A549 treated with GW870086 at 1 μM for 4 hours (cell line): ENCODE measurements at places on chromosomes 12 and 14. TPM values are rescaled to one million over a fixed set of nuclear protein-coding genes. Genes with fewer than 3 reads are reported as not detected.

TSPAN31 gene
- total RNA-seq, result 15.5 to 19.6 TPM (median 17.2 TPM) in 5 replicates

OTOGL gene
- not detected in 5 replicates for total RNA-seq

PRMT5 gene
- 102 to 112 TPM (median 109 TPM) in 5 replicates for total RNA-seq

PPP2R5C gene
- 60.8 to 75.9 TPM (median 69.3 TPM) in 5 replicates for total RNA-seq

MMP17 gene
- 8.1 to 15.1 TPM (median 10.6 TPM) in 5 replicates for total RNA-seq

TBX5 gene
- total RNA-seq, result not detected in 5 replicates

TMTC2 gene
- 0.75 to 1.6 TPM (median 1.4 TPM) in 5 replicates for total RNA-seq

RNF212B gene
- total RNA-seq, result not detected in 5 replicates

RTL1 gene
- total RNA-seq, result 0.19 to 0.30 TPM (median 0.24 TPM) in 5 replicates

PDE3A gene
- total RNA-seq, result 2.2 to 3.1 TPM (median 2.8 TPM) in 5 replicates
